ENCODE measurements at places on chromosomes 4 and X. TPM values are rescaled to one million over a fixed set of nuclear protein-coding genes. Genes with fewer than 3 reads are reported as not detected.

The XAGE3 gene
- not detected for total RNA-seq

The HSFX2 gene
- 0.45 TPM for total RNA-seq

The TCP11X2 gene
- total RNA-seq: not detected

The FAT1 gene
- 170 TPM for total RNA-seq

The USP27X gene
- total RNA-seq: 4.0 TPM

The CLDN2 gene
- total RNA-seq: not detected

The RNF150 gene
- total RNA-seq: 43.6 TPM

The FAM149A gene
- total RNA-seq: 35.3 TPM

The MTMR8 gene
- 2.9 TPM for total RNA-seq

The LRP2BP gene
- 2.1 TPM for total RNA-seq

The SMIM10L2A gene
- total RNA-seq: 0.83 TPM

The YIPF6 gene
- 25.7 TPM for total RNA-seq

GRCh38 chrX:25108481-25108880 is 92.7 kb upstream of the ARX start:
- no peaks in the 10 kb centered on the region for H3K4me1 ChIP-seq
- no peaks in the 10 kb centered on the region for H3K36me3 ChIP-seq
- no peak for DNase-seq
- H3K27me3 ChIP-seq: no peaks in the 10 kb centered on the region
- no peak overlapping the region for H3K27ac ChIP-seq

- no peak overlapping the region for H3K4me3 ChIP-seq
- peak; percentile 37 for DNase-seq
- H3K27me3 ChIP-seq: no peaks in the 10 kb centered on the region
- H3K27ac ChIP-seq: no peak overlapping the region
Measured at GRCh38 chr4:140870427-140870826, 114.2 kb upstream of the TBC1D9 start.

- no peaks in the 10 kb centered on the region for H3K27me3 ChIP-seq
- peaks cover 97% of the 10 kb centered on the region for H3K4me1 ChIP-seq
- no peak for DNase-seq
Measured at GRCh38 chrX:136166221-136166855, 19.0 kb downstream of the FHL1 start.

DNA sequence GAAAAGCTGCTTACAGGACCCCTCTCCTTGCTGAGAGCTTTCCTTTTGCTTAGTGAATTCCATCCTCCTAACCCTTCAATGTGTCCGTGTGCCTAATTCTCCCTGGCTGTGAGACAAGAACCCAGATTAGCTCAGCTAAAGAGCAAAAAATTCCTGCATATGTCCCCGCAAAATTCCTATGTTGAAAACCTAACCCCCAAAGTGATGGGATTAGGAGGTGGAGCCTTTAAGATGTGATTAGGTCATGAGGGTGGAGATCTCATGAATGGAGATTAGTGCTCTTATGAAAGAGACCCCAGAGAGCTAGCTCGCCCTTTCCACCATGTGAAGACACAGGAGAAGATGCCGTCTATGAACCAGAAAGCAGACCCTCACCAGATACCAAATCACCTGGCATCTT is 503.0 kb upstream of the DIAPH2 start:
- H3K27me3 ChIP-seq: no peaks in the 10 kb centered on the region
- DNase-seq: no peak
- H3K4me1 ChIP-seq: no peaks in the 10 kb centered on the region
- no peaks in the 10 kb centered on the region for H3K36me3 ChIP-seq
- H3K27ac ChIP-seq: no peak overlapping the region
- H3K4me3 ChIP-seq: no peak overlapping the region

- H3K4me3 ChIP-seq: no peak overlapping the region
- peaks cover 54% of the 10 kb centered on the region for H3K4me1 ChIP-seq
- DNase-seq: no peak
- H3K36me3 ChIP-seq: peaks cover 19% of the 10 kb centered on the region
- no peaks in the 10 kb centered on the region for H3K27me3 ChIP-seq
Measured at GRCh38 chr4:143420227-143420626, 83.6 kb downstream of the GAB1 start.

DNA sequence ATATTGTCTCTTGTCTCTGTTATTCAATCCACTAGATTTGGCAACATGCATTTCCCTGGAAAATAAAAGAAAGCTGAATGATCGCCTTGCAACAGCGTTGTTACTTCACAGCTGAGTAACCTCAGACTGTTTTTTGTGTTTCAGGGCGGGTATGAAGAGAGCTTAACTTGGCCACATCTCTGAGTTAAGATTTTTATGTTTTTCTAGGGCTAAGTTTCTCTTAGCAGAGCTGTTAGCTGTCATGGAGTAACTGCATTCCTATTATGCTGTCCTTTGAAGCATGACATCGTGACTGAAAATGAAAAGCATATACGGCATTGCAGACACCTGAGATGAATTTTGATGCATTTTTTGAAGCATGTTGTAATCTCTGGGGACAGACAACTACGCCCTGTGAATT is 1798.9 kb downstream of the PCDH7 start:
- no peaks in the 10 kb centered on the region for H3K4me1 ChIP-seq

- no peak overlapping the region for H3K27ac ChIP-seq
- H3K4me3 ChIP-seq: no peak overlapping the region
- H3K36me3 ChIP-seq: no peaks in the 10 kb centered on the region
- no peaks in the 10 kb centered on the region for H3K27me3 ChIP-seq
- H3K4me1 ChIP-seq: no peaks in the 10 kb centered on the region
- no peak for DNase-seq
Measured at GRCh38 chrX:77114501-77114900, 332.7 kb upstream of the FGF16 start.

DNA sequence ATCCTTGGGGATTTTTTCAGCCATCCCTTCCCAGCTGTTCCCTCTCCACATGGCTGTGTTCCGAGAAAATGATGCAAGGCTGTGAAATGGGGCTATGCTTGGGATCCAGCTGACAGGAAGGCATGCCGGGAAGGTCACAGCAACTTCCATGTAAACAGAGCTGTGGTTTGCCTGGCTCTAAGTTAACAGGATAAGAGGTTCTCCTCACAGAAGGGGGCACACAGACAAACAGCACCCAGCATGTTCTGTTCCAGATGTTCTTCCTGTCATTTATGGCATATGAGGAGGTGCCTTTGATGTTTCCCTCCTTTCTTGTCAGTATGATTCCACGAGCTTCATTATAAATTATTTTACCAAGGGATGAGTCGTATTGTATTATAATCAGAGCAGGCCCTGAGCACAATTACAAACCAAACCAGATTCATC is 220.7 kb downstream of the ANTXR2 start:
- DNase-seq: no peak
- no peaks in the 10 kb centered on the region for H3K36me3 ChIP-seq
- H3K27me3 ChIP-seq: no peaks in the 10 kb centered on the region
- no peak overlapping the region for H3K4me3 ChIP-seq
- no peak overlapping the region for H3K27ac ChIP-seq
- no peaks in the 10 kb centered on the region for H3K4me1 ChIP-seq

DNA sequence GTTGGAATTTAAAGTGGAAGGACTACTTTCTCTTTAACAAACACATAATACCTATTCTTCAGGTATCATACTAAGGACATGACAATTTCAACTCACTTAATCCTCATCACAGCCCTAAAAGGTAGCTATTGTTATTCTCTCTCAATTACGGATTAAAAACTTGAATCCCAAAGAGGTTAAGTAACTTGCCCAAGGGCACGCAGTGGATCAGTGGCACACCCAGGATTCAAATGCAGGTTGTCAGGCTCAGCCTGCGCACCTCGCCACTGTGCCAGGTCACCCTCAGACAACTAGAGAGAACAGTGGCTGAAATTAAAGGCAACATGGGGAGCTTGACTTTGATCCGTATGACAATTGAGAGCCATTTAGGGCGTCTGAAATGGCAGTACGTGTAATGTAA is 67.6 kb downstream of the MFAP3L start:
- H3K36me3 ChIP-seq: no peaks in the 10 kb centered on the region
- DNase-seq: no peak
- no peak overlapping the region for H3K4me3 ChIP-seq
- no peak overlapping the region for H3K27ac ChIP-seq
- H3K4me1 ChIP-seq: no peaks in the 10 kb centered on the region
- H3K27me3 ChIP-seq: no peaks in the 10 kb centered on the region

- no peak for DNase-seq
- no peak overlapping the region for H3K27ac ChIP-seq
- no peak overlapping the region for H3K4me3 ChIP-seq
- H3K27me3 ChIP-seq: no peaks in the 10 kb centered on the region
- no peaks in the 10 kb centered on the region for H3K4me1 ChIP-seq
- no peaks in the 10 kb centered on the region for H3K36me3 ChIP-seq
Measured at GRCh38 chr4:54395013-54395527, 166.0 kb downstream of the PDGFRA start.

DNA sequence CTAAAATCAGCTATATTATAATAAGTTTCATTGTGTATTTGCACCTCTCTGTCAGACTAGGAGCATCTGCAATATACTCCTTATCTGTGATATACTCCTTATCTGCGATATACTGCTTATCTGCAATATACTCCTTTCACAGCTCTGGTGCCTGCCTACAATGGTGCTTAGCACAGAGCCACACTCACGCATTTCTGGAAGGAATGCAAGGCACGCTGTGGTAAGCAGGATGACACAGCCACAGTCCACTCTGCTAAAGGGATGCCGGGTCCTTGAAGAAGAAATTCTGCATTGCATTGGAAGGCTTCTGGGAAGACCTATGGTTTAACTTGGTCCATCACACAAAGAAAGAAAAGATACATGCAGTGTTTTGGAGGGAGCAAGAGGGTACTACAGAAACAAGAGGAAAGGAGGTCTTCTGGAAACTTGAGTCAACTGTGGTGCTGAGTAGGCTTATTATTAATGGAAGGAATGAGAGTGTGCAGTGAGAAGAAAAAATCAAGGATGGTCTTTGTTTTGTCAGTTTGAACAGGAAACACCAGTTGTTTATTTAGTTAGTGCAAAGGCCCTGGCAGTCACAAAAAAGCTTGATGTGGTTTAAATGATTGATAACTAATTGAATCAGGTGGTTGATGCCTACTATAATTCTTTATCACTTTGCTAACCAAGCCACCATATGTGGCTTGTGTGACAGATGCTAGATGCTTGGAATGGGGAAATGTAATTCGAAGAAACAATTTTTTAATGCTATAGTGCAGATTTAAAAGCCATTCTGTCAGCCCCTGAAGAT is 342.3 kb downstream of the GRXCR1 start:
- DNase-seq: no peak
- no peaks in the 10 kb centered on the region for H3K27me3 ChIP-seq
- H3K27ac ChIP-seq: no peak overlapping the region
- no peaks in the 10 kb centered on the region for H3K36me3 ChIP-seq
- H3K4me3 ChIP-seq: no peak overlapping the region

DNA sequence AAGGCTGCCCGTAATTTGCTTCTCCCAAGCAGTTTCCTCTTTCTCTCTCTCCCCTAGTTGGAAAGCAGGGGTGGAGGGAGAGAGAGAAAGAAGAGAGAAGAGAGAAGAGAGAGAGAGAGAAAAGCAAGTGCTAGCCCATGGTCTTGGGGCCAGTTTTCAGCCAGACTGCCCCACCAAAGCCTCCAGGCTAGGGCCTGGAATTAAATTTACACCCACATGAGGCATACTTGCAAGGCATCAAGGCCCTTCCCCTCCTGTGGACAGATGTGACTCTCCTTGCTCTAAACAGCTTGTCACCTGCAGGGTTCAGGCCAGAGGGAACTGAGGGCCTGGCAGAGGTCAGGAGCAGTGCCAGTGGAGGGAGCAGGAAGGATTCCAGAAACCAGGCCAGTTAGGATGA is 1.7 kb upstream of the CXCR3 start:
- no peak overlapping the region for H3K4me3 ChIP-seq
- H3K27ac ChIP-seq: no peak overlapping the region
- no peaks in the 10 kb centered on the region for H3K27me3 ChIP-seq
- no peak for DNase-seq
- H3K36me3 ChIP-seq: peaks cover under 1% of the 10 kb centered on the region
- peaks cover 25% of the 10 kb centered on the region for H3K4me1 ChIP-seq

- H3K4me1 ChIP-seq: no peaks in the 10 kb centered on the region
- no peak for DNase-seq
- no peak overlapping the region for H3K4me3 ChIP-seq
- no peaks in the 10 kb centered on the region for H3K36me3 ChIP-seq
Measured at GRCh38 chrX:103101299-103102042, 8.5 kb upstream of the NXF3 start.

GRCh38 chr4:17068891-17069290 is 170.4 kb upstream of the LDB2 start:
- DNase-seq: peak; percentile 42
- no peaks in the 10 kb centered on the region for H3K27me3 ChIP-seq
- no peak overlapping the region for H3K27ac ChIP-seq
- H3K4me3 ChIP-seq: no peak overlapping the region

DNA sequence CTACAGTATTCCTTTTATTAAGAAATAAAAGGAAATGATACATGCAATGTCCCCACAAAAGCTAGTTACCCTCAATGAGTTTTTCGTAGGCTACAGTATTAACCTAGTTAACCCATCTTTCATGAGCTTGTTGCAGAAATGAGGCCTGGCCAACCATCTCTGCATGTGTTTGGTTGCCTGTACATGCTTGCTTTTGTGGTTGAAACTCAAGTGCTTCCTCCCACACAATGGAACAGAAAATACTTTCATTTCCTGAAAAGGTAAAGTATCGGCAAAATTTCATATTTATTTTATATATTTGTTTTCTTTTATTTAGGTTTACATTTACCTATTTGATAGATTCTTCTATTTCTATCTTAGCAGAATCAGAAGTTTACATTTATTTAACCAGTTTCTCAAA is 214.6 kb upstream of the FAM241A start:
- DNase-seq: no peak
- H3K36me3 ChIP-seq: no peaks in the 10 kb centered on the region
- H3K4me3 ChIP-seq: no peak overlapping the region

DNA sequence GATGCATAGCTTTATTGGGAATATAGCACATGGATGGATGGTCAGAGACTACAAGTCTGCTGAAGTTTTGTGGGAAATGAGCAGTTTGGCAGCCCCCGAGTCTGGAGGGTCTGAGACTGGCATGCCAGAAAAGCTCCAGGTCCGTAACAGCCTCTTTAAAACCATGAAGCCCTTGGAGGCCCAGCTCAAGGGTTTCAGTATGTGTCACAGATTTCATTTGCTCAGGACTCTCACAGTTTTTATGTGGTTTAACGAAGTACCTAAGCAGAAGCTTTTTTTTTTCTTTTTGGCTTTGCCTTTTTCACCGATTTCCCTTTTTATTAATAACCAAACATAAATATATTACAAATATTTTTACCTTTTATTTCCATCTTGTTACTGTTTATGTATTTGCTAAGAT is 30.6 kb upstream of the TMEM184C start:
- no peaks in the 10 kb centered on the region for H3K4me1 ChIP-seq
- no peak overlapping the region for H3K27ac ChIP-seq
- H3K36me3 ChIP-seq: no peaks in the 10 kb centered on the region

GRCh38 chrX:72128183-72128834 is 3.4 kb downstream of the RTL5 start:
- H3K27me3 ChIP-seq: no peaks in the 10 kb centered on the region
- no peak overlapping the region for H3K4me3 ChIP-seq
- H3K27ac ChIP-seq: no peak overlapping the region
- H3K4me1 ChIP-seq: peaks cover 80% of the 10 kb centered on the region
- H3K36me3 ChIP-seq: no peaks in the 10 kb centered on the region

GRCh38 chr4:143184503-143185252 is at the start of gene USP38:
TSS of gene USP38 (plus strand) at chr4:143184917. CDS start at chr4:143185451, 534 bp downstream.
- H3K27ac ChIP-seq: peak within 1 kb of the TSS; percentile 96
- H3K36me3 ChIP-seq: peaks cover 8% of the 10 kb centered on the region
- peak within 1 kb of the TSS; percentile 89 for H3K4me3 ChIP-seq
- no peaks in the 10 kb centered on the region for H3K27me3 ChIP-seq
- DNase-seq: peak; percentile 98
- H3K4me1 ChIP-seq: peaks cover 43% of the 10 kb centered on the region
